Renal cortex interstitium (tissue), 15 donors: ENCODE measurements at places on chromosomes 3 and 15.

DNA sequence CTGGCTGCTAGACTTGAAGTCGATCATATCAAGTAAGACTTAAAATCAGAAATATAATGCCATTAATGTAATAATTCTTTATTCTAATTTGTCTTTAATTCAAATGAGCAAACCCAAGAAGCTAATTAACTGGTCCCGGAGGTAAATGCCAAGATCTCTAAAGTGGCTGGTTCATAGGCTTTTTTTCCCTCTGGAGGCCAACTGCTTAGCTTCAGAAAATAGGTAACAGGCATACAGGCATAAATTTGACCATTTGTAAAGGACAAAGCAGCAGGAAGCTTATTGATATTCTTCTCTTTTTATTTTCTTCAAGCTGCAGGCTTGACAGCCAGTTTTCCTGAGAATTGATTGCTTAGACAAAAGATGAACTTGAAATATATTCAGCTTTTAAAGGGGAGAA, 158.6 kb upstream of the RAP2B start:
- DNase-seq: no peak

DNA sequence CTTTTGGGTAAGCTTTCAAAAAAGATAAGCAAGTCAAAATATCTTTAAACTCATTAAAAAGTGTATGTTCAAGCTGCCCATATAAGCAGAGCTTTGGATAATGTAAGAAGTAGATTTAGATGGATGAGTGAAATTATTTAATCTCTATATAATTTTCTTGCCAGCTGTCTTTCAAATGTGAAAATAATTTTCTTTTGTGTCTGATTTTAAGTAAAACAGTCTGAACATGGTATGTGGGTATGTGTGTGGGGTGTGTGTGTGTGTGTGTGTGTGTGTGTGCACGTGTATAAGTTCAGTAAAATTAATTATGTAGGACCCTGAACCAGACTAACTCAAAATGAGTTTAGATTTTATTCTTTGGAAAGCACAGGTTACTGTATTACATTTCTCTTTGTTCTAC, 155.2 kb upstream of the CGNL1 start:
- no peak for DNase-seq

DNA sequence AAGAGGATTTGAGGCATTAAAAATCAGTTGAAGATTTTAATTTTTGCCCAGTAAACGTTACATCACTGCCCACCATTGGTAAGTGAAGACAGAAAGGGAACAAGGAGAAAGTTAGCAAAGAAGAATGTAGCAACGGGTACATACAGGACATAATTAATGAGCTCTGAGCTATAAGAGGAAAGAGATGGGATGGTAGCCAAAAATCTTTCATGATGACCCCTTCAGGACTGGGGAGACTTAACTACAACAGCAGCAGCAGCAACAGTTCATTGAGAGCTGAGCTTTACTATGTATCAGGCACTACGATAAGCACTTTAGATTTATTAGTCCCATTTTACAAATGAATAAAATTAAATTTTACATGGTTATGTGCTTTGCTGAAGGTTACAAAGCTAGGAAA, 18.4 kb downstream of the EMC4 start:
- DNase-seq: no peak

DNA sequence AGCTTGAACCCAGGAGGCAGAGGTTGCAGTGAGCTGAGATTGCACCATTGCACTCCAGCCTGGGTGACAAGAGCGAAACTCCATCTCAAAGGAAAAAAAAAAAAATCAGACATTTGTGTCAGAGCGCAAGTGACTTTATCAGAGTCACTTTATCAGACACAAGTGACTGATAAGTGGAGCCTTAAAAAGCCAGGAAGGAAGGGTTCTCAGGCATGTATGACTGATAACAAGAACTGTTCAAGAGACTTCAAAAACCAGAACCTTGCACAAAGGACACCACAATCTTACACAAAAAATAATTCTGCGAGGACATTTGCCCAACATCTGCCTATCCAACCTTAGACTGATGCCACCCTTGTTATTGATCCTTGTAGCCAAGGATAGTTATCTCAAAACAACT, 13.3 kb upstream of the CFAP44 start:
- no peak for DNase-seq

GRCh38 chr3:100606894-100607512, 2.4 kb upstream of the ADGRG7 start:
- no peak for DNase-seq

DNA sequence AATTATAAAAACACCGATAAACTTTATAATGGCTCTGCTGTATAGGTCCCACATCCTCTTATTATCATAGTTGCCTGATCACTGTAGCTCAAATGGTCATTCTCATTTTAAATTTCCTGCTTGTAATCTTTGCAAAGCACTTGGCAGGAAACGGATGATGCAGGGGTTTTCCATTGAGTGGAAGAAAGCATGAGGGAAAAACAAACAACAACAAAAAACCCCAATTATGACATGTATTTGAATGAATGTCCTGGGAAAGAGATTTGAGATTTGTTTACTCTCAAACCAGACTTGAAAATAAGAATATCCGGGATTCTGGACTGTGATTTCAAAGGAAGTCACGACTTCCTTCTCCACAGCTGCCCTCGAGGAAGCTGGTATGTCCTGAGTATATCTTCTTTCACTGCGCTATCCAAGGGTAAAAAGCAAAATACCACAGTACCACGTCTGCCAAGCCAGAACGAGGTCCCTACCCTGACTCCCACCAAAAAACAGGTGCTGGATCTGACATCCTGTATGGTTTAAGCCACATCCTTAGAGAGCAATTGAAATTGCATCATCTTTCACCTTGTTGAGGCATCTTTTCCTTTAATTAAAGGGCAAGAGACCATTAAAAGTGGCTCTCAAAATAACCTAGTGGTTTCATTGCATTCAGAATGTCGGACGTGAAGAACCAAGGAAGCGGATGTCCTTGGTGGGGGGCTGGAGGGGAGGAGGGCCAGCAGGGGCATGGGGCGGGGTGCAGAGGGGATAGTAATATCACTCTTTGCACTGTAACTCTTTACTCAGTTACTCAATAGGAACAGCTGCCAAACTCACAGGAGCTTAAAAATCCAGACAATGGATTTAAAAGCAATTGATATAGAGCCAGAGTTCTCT, 13.5 kb upstream of the TIPIN start:
- no peak for DNase-seq

GRCh38 chr15:73326157-73326556, 42.6 kb downstream of the HCN4 start:
- DNase-seq: no peak

DNA sequence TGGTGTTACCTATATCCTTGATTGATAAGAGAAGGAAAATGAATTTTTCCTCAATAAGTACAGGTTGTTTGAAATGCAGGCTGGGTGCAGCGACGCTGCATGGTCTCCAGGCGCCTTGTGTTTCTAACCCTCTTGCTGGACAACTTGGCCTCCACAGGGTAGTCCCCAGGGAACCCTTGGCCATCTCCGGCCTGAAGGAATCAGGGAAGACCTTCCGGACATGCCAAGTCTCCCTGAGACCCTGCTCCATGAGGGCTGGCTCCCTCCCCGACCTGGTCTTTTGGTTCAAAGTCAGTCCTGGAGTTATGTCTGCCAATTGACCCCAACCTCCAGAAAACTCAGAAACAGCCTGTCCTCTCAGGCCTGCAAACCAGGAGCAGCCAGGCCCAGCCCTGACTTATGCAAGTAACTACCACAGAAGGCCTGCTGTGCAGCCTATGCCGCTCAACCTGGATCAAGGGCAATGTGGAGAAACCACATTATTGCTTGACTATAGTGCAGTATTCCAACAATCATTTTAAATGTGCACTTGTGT, 98.3 kb downstream of the LIPC start:
- no peak for DNase-seq

DNA sequence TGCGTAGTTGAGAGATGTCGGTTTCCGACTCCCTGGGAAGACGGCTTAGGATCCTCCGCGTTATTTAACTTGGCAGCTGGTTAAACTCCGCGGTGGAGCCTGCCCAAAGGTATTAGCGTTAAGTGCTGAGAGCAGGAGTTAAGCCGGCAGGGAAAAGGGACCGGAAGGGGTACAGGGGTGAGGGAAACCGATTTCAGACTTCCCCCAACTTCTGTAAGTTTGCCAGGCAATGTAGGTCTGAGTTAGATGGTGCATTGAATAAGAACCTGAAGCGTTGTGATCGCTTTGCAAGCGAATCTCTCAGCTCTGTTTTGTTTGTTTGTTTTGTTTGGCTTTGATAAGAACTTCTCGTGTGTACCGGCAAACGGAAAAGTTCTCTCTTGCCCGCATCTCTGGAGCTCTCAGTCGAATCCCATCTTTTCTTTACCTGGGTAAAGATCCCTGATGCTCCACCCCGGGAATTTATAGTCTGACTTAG, 6.0 kb upstream of the FEZF2 start:
- no peak for DNase-seq

- no peak for DNase-seq
Measured at GRCh38 chr3:126442856-126443242, 32.8 kb downstream of the ZXDC start.

- no peak for DNase-seq
Measured at GRCh38 chr3:85574006-85574705, 615.4 kb downstream of the CADM2 start.

DNA sequence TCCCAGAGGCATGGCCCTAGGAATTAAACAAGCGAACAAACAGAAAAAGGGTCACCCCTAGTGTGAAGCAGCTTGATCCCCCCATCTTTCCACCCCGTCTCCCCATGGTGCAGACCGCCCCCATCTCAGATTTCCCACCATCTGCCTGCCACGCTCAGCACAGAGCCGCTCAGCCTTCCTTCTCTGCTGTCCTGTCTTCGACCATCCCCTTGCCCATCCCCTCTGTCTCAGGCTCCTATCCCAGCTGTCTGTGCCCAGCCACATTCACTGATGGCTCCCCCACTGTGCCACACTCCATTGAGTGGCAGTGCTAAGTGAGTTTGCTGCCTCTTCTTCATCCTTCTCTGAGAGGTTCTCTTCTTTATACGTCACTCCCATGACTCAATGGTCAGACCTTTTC, 11.7 kb upstream of the BTBD1 start:
- no peak for DNase-seq

GRCh38 chr3:105598042-105598796, 231.5 kb downstream of the ALCAM start:
- DNase-seq: no peak

DNA sequence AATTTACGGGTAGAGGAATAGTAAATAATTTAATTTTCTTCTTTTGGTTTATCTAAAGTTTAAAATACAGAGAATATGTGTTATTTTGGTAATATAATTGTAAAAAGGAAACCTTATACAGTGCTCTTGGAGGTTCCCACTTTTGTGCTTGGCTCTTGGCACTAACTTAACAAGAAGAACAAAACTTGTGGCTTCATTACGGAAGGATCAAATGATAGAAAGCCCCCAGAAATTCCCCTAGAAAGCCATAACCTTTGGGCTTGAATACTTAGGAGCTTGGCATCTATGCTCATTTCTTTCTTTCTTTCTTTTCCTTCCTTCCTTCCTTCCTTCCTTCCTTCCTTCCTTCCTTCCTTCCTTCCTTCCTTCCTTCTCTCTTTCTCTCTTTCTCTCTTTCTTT, 197.5 kb downstream of the SOX2 start:
- DNase-seq: no peak

DNA sequence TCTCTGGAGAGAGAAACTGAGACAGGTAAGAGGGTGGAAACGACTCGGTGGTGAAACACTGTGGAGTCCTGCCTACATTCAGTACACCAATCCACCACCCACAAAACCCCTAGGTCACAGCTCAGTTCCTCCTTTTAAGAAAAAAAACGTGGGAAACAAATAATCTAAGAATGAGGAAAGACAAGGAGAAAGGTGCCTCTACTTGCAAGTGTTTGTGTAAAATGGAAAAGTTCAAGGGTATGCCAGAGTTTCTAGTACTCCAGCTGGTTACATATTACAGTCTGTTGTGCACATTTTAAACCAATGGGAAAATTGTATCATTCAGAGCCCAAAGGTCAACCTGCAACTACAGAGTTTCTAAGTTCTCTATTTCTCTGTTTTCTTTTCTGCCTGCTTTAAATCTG, 32.2 kb downstream of the HGD start:
- DNase-seq: no peak
